ENCODE measurements at places on chromosomes 1 and 21. TPM values are rescaled to one million over a fixed set of nuclear protein-coding genes. Genes with fewer than 3 reads are reported as not detected.

DNA sequence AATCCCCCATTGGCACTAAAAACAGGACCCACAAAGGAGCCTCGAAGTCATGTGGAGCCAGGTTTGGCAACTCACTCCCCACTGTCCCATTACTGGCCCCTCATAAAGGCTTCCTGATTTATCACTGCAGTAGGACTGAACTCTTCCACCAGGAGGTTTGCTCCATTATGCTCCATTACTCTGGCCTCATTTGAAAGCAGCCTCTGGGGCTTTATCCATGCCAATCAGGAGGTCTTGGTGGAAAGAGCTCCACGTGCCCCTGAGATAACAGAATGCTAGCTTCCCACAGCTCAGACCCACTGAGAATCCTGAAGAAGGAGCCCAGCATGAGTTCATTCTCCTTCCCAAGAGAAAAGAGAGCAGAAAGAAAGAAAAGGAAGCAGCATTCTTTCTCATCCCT lies 76.4 kb downstream of the HIVEP3 start:
- no peak for DNase-seq

The LRRIQ3 gene
- polyA plus RNA-seq = 0.81 TPM

GRCh38 chr1:66267201-66267940 lies 266.6 kb upstream of the SGIP1 start:
- DNase-seq = no peak

The LUZP1 gene
- polyA plus RNA-seq = 22.3 TPM

DNA sequence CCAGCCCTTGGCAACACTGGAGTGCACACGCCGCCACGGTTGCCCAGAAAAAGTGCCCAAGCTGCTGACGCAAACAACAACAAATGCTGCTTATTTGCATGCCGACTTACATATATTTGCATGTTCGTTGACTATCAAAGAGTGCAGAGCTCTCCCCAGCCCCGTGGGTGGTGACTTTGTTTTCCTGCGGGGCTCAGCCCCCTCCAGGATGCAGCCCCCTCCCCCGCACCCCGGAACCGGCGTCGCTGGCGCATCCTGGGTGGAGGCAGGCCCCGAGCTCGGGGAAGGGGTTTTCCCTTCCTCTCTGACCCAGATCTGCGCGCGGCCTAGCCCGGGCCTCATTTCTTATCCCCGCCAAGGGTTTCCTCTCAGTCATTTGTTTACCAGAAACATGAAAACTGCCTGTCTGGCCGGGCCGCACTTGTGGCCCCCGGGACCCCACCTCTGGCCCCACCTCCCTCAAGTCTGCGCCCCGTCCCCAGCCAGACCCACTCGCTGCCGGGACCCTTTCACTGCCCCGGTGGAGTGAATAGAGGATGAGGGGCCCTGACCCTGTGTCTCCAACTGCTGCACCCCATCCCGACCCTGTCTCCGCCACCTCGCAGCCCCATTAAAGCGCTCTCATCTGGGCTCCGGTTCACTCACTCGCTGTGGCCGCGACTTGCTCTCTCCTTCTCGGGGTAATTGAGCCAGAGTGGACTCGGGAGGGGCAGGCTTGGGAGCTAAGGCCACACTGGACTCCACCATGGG lies 5.5 kb downstream of the TNFRSF25 start:
- DNase-seq = no peak

DNA sequence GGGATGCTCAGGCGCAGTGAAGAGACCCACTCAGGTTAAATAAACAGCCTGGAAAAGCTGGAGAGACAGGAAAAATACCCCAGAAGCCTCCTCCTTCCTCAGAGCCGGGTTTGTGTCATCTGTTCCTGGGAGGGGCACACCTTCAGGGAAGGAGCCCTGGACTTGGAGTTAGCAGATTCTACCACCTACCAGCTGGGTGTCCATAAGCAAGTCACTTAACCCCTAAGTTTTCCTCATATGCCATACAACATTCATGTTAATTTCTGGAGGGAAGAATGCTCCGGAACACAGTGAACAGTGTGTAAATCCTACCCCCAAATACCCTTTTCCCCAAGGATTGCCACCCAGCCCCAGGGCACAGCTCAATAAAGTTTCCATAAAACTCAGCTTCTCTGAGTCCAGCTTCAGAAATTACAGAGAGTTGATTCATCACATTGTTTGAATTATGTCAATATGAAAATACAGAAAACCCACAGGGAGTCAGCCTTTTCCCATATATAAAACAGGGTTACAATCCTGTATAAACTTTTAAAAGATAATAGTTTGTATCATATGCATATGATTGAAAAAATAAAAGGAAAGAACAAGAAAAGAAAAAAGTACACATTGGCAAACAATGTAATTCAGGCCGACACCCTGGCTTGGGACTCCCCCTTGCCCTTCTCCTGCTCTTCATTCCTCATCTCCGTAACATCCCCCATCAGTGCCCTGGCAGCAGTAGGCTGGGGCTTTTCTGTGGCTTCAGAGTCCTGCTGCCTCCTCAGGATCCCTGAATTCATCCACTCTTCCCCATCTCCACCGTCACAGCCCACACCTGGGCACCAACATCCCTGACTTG lies 291.8 kb upstream of the USP24 start:
- DNase-seq = no peak

DNA sequence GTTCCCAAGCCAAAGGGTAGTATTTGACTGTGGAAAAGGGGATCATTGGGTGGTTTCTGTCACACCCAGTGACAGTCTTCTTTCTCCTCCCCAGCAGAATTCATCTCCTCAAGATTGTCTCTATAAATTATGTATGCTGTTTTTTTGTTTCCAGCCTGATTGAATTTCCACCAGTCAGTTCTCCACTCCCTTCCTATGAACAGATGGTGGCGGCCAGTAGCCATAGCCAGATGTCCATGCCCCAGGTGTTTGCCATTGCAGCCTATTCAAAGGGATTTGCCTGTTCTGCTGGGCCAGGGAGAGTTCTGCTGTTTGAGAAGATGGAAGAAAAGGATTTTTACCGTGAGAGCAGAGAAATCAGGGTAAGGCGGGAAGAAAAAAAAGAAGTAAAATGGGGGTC lies 12.9 kb downstream of the CFAP57 start:
- DNase-seq = no peak

- DNase-seq = no peak
Measured at GRCh38 chr1:205531191-205532025, 26.9 kb downstream of the CDK18 start.

- DNase-seq = no peak
Measured at GRCh38 chr1:243294723-243295121, 38.9 kb downstream of the SDCCAG8 start.

GRCh38 chr1:53470155-53470554 lies 11.0 kb downstream of the DMRTB1 start:
- peak; percentile 56 for DNase-seq

DNA sequence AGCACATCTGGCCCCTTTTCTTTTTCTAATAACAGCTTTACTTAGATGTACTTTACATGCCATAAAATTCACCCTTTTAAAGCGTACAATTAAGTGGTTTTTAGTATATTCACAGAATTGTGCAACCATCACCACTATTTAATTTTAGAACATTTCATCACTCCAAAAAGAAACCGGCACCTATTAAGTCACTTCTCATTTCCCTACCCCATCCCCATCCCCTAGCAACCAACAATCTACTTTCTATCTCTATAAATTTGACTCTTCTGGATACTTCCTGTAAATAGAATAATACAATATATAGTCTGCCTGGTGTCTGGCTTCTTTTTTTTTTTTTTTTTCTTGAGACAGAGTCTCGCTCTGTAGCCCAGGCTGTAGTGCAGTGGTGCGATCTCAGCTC lies 59.5 kb upstream of the ENAH start:
- DNase-seq = no peak

The RHOU gene
- 59.7 TPM for polyA plus RNA-seq

DNA sequence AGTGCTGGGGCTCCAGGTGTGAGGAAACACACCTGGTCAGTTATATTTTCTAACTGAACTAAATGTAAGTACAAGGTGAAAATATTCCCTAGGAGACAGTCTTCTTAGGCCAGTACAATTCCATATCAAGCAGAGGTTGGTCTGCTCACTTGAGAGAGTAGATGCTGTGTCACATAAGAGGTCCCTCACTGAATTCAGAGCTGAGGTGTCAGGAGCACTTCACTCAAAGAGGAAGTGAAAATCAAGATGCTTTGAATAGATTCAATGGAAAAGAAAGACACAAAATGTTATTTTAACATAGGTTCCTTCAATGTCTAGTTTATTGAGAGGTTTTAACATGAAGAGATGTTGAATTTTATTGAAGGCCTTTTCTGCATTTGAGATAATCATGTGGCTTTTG lies 4.3 kb upstream of the FCRL3 start:
- no peak for DNase-seq

- DNase-seq = no peak
Measured at GRCh38 chr1:154860156-154860870, 9.8 kb downstream of the KCNN3 start.

The LENEP gene
- polyA plus RNA-seq = 0.90 TPM

The LCE6A gene
- not detected for polyA plus RNA-seq

The SPRR3 gene
- 0.21 TPM for polyA plus RNA-seq

DNA sequence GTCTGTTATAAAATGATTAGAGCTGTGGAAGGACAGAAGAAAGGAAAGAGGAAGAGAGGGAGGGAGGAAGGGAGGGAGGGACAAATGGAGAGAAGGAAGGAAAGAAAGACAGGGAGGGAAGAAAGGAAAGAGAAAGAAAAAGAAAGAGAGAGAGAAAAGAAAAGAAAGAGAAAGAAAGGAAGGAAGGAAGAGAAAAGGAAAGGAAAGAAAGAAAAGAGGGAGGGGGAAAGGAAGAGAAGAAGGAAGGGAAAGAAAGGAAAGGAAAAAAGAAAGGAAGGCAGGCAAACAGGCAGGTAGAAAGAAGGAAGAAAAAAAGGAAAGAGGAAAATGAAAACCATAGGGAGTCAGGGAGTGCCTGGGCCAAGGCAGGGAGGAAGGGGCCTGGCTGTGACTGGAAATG lies 14.5 kb upstream of the BACE2 start:
- no peak for DNase-seq

The IGSF21 gene
- 0.16 TPM for polyA plus RNA-seq

DNA sequence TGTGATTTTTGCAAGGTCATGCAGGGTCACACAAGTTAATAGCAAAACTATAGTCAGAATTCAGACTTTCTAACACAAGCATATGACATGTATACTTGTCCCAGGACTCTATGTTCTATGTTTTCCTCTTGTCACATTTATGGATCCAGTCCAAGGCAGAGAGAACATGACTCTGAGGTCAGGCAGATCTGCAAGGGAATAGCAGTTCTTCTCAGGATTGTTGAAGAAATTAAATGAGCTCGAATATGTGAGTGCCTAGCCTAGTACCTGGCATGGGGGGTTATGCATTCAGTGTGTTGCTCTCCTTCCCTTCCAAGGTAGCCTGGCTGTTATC lies 9.5 kb upstream of the RPTN start:
- no peak for DNase-seq

The LCK gene
- polyA plus RNA-seq = 0.68 TPM

DNA sequence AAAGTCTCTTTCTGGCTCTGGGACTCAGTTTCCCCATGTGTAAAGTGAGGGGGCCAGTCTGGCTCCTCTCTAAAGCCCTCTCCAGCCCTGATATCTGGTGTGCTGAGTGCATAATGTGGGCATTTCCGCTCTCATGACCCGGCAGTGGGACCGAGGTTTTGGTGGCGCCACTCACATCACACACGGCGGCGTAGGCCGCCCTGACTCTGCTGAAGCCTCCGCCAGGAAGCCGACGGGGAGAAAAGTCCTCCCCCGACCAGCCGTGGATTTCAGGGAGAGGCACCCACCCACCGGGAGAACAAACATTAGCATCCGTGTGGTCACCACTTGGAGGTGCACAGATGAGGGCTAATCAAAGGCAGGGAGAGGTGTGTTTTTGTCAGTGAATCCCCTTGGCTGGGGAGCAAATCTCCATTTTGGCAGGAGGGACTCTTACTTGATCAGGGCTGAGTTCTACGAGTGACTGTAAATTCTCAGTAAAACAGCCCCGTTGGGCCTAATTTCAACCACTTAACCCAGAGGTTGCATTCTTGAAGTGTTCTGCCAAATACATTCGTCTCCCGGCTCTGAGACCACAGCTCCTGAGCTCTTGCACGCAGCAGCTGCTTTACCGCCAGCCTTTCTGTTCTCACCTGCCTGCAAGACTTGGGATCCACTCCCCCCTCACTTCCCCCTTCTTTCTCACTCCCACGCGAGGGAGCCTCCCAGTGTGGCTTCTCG lies 118.2 kb downstream of the FOXD2 start:
- DNase-seq = no peak

The TMEM269 gene
- 1.3 TPM for polyA plus RNA-seq

The BNIPL gene
- polyA plus RNA-seq = 8.6 TPM

The PTPN14 gene
- 16.9 TPM for polyA plus RNA-seq

The CFAP107 gene
- 2.8 TPM for polyA plus RNA-seq

The SPOCD1 gene
- 1.1 TPM for polyA plus RNA-seq

DNA sequence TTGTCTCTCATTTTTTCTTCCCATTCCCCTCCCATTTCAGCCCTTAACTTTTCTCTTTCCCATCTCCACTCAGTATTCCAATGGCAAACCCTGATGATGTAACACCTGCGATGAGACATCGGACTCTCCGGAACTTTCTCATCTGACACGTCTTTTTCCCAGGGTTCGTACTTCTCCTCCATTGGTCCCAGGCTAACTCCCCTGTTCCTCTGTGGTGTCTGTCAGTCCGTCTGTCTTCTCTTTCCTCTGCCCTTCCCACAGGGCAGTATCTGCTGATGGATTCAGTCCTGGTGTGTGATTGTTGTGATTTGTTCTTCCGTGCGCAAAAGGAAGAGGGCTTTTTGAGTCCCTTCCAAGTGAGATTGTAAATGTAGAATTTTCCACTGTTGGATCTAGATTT lies 27.7 kb downstream of the VANGL2 start:
- DNase-seq = no peak

- no peak for DNase-seq
Measured at GRCh38 chr1:56331207-56331891, 248.0 kb downstream of the PLPP3 start.

The ADORA1 gene
- 17.0 TPM for polyA plus RNA-seq

DNA sequence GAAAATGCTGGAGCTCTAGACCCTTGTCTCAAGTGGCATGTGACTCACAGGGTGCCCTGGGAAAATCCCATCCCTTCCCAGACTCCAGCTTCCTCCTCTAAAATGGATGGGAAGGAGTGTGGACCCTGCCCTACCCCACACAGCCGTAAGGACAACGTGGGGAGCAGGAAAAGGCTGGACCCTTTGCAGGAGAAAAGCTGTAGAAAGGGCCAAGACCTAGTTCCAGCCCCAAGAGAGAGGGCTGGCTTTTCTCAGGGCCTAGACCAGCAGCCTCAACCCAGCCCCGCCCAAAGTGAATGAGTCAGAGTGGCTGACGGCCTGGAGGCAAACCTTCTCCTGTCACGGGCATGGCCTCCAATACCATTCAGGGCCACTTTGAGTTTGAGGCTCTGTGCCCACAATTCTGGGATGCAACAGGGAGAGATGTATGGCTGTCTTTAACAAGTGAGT lies 1.1 kb downstream of the LAMB3 start:
- no peak for DNase-seq

The PEF1 gene
- polyA plus RNA-seq = 62.1 TPM

GRCh38 chr1:167427848-167428247 lies 90.5 kb downstream of the CD247 start:
- no peak for DNase-seq

The PLD5 gene
- polyA plus RNA-seq = 0.59 TPM

DNA sequence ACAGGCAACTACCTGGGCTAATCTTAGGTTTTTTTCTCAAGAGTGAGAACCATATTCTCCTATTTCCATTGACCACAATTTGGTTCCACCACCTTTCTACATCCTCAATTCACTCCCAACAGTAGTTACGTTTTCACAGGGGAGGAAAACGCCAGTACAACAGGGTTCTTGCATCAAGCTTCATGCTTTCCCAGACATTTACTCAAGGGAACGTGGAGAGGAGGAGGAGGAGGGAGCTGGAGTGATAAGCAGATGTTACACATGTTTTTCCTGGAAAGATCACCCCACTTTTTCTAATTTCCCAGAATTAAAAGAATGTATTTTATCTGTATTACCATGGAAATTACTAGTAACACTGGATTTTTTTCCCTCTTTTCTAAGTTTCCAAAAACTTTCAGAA lies 58.3 kb downstream of the RGS5 start:
- no peak for DNase-seq
